ENCODE measurements at places on chromosomes 3 and 15.

GRCh38 chr3:195854628-195855294 is 43.0 kb upstream of the MUC4 start:
- DNase-seq: no peak

DNA sequence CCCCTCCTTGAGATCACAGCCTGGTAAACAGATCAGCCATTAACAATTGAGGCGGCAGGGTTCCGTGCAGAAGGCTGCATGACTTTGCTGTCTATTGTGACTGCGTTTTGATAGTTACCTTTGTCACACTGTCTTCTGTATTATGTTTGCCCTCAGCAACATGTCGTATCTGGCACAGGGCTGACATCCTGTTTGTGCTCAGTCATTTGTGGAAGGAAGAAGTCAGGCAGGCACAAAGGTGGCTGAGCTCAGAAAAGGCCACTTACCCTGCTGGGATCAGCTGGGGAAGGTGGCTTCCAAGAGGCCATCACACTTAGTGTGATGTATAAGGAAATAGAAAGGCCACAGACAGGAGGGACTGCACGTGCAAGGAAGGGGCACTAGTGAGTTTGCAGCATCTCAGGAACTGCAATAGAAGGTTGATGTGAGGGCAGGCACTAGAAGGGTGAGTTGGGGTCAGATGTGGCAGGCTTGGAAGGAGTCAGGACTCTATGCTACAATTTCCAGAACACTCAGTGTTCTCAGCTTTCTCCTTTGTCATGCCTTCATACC is 13.4 kb downstream of the PML start:
- no peak for DNase-seq

GRCh38 chr3:185420762-185421161 is 57.8 kb downstream of the MAP3K13 start:
- DNase-seq: no peak

GRCh38 chr15:60093273-60094067 is 89.4 kb downstream of the FOXB1 start:
- no peak for DNase-seq

GRCh38 chr3:192915304-192915703 is 2.4 kb downstream of the MB21D2 start:
- no peak for DNase-seq

DNA sequence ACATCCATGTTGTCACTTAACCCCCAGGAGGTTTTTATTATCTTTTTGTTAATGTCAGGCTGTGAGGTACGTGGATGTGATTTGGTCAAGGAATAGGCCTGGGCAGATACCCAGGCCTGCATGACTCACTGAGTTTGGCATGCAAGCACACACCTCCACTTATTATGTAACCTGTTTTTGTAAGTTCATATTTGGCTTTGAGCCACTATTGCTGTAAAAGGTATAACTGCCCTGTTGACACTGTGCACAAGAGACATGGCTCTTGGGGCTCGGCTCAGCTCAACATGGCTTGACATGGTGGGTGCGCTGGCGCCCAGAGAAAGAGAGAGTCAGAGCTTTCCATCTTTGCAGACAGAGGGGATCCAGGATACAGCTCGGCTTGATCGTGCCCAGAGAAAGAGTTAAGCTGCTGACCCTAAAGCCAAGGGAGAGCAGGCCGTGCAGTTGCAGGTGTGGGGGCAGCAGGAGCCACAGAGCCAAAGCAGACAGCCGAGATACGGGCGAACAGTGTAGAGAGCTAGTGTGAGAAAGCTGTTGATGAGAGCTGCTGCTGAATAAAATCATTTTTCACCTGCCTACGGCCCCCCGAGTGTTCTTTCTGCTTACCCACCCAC is 67.9 kb upstream of the UNC13C start:
- no peak for DNase-seq

Data from stimulated activated CD8-positive, alpha-beta memory T cell treated with anti-CD3 and anti-CD28 coated beads, Interleukin-15, amount 100 ng/mL, for 1 hour (primary cell).